HuH-7.5 (cell line): ENCODE measurements at places on chromosomes 3 and 15.

DNA sequence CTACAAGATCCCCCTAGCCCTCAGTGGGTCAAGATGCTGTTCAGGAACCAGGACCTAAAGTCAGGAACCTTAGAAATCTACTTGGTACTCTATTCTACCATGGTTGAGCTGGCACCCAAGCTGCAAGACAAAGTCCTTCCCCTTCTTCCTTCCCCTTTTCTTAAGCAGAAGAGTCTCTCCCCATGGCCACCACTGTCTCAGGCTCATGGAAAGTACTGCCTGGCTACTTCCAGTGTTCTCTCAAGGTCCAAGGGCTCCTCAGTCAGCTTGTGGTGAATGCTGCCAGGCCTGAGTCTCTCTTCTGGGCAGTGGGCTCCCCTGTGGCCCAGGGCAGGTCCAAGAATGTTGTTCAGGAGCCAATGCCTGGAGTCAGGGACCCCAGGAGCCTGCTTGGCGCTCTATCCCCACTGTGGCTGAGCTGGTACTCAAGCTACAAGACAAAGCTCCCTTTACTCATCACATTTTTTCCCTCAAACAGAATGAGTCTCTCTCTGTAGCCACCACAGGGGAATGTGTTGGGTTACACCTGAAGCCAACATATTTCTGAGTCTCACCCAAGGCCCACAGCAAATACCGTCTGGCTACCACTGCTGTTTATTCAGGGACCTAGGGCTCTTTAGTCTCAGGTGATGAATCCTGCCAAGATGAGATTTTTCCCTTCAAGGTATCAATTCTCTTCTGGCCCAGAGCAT lies 18.1 kb upstream of the SLC27A2 start:
- no peak for DNase-seq

DNA sequence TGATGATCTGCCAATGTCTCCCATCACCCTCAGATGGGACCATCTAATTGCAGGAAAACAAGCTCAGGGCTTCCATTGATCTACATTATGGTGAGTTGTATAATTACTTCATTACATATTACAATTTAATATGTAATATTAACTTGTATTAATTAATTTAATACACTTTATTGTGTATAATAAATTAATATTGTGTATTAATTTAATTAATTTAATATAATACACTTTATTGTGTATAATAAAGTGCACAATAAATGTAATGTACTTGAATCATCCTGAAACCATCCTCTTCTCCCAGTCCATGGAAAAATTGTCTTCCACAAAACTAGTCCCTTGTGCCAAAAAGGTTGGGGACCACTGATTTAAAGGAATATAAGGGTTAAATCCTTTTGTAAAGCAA lies 123.4 kb downstream of the FBN1 start:
- DNase-seq: no peak

DNA sequence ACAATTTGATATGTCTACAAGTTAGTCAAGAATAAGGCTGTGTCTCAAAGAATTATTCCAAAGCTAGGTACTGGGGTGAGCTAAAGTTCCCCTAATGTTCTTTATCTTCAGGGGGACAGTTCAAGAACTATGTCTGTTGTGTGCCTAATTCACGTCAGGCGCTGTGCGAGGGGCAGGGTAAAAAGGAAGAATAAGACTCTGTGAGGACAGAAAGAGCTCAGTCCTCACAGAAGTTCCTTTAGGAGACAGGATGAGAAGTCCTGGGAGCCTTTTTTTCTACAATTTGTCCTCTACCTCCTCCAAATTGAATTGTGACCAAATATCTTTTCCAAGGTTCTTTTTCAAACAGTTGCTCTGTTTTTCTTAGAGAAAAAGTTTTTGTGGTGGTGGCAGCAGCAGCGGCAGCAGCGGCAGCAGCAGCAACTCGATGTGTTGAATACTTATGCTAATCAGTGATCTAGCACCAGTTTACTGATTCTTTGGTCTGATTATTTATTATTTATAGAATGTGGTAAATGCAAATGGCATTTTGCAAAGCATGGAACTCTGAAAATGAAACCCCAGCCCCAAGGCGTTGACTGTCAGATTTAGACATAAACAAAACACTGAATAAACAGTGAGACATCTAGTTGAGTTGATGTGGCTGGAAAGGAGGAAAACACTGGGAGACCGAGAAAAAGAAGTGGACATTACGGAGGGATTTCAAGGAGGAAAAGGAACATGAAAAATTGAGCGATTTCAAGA lies 88.6 kb downstream of the GTPBP8 start:
- no peak for DNase-seq

GRCh38 chr15:62972814-62973213 lies 69.7 kb upstream of the TPM1 start:
- DNase-seq: no peak

GRCh38 chr3:148466980-148467740 lies 230.5 kb upstream of the AGTR1 start:
- no peak for DNase-seq

GRCh38 chr3:44093531-44093930 lies 148.2 kb upstream of the TOPAZ1 start:
- DNase-seq: no peak

DNA sequence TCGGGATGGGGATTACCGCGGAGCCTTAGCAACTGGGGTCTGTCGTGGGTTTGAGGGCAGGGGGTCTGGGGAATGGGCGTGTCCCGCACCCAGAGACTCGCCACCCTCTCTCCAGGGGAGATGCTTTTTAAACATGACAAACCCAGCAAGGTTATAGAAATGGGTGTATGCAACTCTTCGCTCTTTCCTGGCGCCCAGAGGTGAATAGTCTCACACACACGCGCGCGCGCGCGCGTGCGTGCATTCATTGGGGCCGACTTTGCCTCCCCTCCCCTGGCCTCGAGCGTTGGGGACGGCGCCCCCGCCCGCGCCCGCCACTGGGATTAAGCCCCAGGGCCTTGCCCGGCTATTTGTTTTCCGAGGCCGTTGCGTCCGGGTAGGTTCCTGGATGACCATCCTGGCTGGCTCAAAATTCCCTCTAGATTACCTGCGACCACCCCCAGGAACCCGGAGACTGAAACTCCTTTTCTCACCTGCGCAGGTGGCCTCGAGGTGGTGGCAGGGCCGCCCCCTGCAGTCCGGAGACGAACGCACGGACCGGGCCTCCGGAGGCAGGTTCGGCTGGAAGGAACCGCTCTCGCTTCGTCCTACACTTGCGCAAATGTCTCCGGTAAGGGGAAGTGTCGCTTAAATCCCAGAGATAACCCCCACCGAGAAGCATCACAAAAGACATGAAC lies 777 bp downstream of the GPR160 start:
- DNase-seq: no peak

DNA sequence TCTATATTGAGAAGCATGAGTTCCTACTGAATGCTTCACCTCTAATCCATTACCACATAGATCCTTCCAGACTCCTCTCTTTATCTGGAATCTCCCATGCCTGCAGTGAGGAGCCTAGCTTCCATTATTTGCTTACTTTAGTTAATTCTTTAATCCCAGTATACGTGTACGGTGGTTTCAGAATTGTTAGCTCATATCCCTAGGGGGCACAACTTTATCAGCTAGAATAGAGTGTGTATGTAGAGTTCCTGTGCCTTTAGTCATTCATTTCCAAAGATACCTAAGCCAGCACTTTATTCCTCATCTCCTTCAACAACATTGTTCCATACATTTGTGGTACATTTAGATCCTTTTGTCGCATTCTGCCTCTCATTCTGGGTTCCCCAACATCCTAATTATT lies 226.0 kb downstream of the TJP1 start:
- no peak for DNase-seq

DNA sequence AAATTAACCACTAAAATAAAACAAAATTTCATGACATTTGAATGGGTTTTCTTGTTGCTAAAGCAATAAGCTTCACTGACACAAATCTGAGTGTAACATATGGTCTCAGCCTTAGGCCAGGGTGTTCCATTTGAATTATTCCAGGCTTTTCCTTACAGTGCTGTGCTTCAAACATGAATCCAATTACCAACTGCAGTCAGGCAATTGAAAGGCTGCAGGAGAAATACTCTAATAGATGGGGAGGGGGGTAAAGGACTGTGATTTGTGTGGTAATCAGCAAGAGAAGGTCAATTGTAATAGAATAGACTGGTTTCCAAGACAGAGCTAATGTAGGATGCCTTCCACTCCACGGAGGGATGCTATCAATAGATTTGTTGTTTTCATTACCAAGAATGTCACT lies 466.7 kb downstream of the C3orf38 start:
- no peak for DNase-seq

DNA sequence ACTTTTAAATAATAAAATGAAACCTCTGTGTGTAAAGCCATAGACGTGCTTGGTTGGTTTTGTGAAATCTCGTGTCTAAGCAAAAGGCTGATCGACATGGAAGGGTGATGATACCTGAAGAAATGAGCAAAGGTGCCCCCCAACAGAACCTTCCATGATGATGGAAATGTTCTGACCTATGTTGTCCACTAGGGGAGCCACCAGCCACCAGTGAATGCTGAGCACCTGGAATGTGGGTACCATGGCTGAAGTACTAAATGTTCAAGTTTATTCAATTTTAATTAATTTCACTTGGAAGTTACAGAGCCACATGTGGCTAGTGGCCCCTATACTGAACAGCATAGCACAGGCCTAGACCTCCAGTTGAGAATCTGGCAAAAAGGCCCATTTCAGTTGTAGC lies 158.8 kb downstream of the POLR2M start:
- no peak for DNase-seq

- no peak for DNase-seq
These were observed 148.1 kb downstream of the NEK11 start for GRCh38 chr3:131174752-131175151.

- DNase-seq: no peak
These were observed 23.3 kb downstream of the SLC28A1 start for GRCh38 chr15:84907731-84908130.
